HepG2 (cell line): ENCODE measurements at places on chromosomes 13 and 19.

DNA sequence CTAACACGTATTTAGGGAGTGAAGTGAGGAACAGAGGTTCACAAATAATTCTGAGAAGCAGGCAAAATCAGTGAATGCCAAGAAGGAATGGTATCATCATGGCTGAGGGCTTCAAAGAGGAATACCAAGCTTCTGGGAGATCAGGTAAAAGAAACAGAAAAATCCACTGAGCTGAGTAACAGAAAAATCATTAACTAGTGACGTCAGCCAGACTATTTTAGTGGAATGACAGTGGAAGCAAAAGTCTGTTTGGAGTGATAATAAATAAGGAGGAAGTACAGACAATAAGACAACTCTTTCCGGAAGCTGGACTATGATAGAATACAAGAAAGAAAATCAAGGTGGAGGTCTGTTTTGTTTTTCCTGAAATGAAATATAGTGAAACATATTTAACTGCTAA lies 83.5 kb downstream of the SACS start:
- DNase-seq = no peak

- DNase-seq = no peak
These were observed 421.6 kb upstream of the KLF12 start for GRCh38 chr13:74555651-74556420.

DNA sequence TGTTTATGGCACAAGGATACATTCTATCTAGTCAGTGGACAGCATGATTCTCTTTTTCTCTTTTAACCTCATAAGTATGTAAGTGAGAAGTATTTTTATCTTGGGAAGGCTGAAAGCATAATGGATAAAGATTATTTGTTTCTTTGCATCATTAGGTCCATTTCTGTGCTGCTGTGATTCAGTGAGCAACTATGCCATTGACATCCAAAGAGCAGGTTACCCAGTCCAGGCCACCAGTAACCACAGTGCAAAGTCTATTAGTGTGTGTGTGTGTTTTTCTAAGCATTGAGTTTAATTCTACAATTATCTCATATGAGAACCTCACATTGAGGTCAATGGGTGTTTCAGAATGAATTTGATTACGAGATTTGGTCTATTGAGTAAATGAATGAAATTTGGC lies 158.8 kb upstream of the DACH1 start:
- DNase-seq = no peak

- DNase-seq = no peak
These were observed 687.0 kb downstream of the EFNB2 start for GRCh38 chr13:105848494-105848893.

DNA sequence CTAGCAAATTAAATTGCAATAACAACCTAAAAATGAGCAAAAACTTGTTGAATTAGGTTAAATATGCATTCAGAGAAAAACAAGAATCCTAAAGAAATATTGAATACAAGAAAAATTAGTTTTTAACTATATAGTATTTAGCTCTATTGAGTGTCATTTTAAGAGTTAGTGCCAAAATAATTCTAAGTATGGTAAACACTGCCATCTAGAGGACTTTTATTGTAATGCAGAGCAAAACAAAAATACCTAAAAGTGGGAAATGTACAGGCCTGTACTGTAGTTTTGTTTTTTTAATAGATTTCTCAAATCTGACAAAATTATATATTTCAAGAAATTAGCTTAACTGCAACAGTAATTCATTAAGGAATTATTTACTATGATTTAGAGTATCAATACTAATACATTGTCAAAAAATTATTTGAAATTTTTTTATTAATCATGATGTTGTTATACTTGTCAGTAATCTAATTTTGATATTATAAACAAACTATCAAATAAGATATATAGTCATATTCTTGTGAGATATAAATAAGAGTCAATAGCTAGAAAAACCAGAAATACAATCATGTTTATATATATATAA lies 8.2 kb upstream of the PCDH9 start:
- peak; percentile 16 for DNase-seq

DNA sequence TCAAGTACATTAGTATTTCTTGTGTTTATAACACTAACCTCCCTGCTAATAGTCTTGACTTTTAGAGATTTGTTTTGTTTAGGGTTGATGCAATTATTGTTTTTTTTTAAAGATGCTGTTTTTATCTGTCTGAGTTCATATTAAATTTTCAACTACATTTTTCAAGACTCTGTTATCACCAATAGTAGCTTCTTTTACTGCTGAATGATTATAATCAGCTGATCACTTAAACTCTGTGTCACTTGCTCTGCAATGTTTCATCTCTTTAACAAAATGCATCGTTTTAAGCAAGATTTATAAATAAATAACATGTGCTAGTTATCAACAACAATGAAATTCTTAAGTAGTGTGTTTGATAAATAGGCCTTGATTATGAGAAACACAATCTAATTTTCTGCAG lies 920.9 kb upstream of the PCDH20 start:
- no peak for DNase-seq

- no peak for DNase-seq
These were observed 2.7 kb downstream of the CARM1 start for GRCh38 chr19:10874024-10874423.

GRCh38 chr19:31330761-31331160 lies 18.5 kb downstream of the TSHZ3 start:
- DNase-seq = no peak

GRCh38 chr19:47725759-47726401 lies 12.7 kb downstream of the EHD2 start:
- DNase-seq = no peak

DNA sequence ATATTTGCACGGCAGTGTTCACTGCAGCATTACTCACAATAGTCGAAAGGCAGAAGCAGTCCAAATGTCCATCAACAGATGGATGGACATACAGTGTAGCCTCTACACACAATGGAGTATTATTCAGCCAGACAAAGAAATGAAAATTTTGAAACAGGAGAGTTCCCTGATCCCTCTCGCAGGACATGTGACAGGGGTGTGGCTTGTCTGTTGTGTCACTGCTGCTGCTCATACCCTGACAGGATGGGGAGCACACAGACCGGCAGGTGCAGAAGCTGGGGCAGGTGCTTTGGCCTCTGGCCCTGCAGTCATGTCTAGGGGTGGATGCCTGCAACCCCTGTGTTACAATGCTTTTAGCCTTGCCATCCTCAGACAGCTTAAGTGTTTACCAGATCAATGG lies 204.3 kb downstream of the EFNB2 start:
- no peak for DNase-seq

GRCh38 chr19:42140125-42140754 lies 8.0 kb upstream of the POU2F2 start:
- peak; percentile 31 for DNase-seq

DNA sequence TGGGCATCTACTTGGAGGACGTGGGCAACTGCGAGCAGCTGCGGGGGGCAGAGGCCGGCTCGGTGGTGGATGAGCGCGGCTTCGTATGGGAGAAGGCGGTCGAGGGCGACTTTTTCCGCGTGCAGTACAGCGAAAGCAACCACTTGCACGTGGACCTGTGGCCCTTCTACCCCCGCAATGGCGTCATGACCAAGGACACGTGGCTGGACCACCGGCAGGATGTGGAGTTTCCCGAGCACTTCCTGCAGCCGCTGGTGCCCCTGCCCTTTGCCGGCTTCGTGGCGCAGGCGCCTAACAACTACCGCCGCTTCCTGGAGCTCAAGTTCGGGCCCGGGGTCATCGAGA lies 10.3 kb upstream of the STRN4 start:
- no peak for DNase-seq

DNA sequence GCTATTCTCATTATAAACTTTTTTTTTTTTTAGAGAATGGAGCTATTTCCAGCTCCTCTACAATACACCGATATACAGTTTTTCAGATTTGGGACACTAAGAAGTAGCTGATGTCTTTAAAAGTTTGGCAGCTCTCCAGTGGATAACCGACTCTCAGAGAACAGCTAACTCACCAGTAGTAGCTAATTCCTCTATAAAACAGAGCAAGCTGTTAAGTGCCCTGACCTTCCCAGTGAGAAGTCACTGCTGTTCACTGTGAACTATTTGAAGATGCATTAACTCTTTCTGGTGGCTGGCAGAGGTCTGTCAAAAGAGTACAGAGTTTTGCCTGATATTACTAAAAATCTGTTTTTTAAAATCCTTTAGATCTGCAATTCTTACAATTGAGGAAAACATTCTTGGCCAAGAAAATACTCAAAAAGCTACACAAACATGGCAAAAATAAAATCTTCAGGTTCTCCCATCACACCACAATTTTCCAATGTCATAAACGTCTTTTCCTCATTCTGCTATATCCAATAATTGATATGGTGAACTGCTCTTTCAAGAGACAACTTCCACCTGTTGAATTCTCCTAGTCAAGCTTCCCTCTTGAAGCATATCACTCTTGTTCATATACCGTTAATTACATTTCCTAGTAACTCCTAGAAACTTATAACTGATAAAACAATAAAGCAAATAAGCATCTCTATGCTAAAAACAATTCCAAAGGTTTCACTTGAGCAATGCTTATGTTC lies 44.2 kb downstream of the TBC1D4 start:
- DNase-seq = no peak

- DNase-seq = no peak
These were observed 11.4 kb upstream of the PEPD start for GRCh38 chr19:33532859-33533460.

GRCh38 chr13:21435687-21436151 lies 23.4 kb downstream of the ZDHHC20 start:
- DNase-seq = peak; percentile 71

DNA sequence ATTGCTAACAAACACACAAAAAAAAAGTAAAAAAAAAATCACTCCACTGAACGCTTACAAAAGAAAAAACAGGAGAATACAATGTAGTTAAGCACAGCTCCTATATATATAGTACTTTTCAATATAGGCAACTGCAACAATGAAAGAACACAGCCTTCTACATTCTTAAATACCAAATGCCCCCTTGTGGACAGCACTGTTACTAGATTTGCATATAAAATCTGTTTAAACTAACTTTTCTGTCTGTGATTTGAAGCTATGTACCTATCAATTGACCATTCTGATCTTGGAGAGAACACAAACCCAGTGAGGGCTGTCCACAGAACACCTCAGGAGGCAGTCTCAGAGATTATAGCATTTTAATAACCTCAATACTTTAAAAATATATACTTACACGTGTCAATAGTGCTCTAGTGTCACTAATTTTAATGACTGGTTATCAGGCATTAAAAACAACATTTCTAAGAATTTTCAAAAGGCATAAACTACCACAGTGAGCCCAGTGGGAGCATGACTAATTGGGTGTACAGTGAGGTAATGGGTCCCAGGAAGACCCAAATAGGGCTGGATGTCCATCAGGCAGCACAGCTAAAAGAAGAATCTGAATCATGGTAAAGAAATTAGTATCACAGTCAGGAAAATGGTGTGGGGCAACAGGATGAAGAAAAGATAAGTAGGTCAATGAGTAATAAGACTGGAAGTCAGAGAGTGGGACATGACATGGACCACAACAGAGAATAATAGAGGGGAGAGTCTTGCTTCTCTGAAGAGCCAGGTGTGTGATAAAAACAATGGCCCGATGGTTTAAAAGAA lies 22.2 kb downstream of the CCDC169 start:
- peak; percentile 50 for DNase-seq

DNA sequence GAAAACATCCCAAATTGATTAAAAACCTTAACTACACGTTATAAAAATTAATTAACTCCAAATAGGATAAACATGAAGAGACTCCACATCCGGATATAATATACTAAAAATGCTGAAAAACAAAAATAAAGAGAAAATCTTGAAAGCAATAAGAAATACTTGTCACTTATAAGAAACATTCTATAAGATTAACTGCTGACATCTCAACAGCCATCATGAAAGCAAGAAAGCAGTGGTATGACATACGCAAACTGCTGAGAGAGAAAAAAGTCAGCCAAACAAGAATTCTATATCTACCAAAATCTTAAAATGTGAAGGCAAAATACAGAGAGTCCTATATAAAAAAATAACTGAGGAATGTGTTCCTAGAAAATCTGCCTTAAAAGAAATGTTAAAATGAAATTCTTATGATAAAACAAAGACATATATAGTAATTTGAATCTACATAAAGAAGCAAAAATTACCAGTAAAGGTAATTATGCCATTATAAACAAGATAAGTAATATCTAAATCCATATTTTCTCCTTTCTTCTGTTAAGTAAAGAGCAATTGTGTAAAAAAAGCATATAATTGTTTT lies 1851.1 kb downstream of the PCDH9 start:
- DNase-seq = no peak

DNA sequence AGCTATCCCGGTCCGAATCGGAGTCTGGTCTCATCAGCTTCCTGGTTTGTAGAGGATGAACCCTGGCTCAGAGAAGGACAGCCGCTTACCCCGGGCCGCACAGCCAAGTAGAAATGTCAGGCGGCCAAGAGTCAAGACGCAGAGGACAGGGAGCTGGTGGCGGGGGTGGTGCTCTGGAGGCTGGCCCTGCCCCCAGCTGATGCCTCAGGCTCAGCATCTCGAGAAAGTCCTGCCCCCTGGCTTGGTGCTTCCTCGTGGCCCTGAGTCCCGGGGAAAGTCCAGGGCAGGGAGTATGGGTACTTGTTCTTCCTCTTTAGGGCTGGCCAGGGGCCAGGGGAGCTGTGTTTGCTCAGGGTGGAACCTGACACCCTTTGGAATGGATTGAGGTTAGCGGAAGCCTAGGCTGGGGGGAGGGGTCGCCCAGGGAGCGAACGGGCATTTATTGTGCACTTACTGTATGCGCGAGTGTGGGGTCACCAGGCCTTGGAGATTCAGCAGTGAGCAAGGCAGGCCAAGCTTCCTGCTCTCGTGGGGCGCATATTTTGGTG lies 2.2 kb downstream of the TJP3 start:
- peak; percentile 90 for DNase-seq

DNA sequence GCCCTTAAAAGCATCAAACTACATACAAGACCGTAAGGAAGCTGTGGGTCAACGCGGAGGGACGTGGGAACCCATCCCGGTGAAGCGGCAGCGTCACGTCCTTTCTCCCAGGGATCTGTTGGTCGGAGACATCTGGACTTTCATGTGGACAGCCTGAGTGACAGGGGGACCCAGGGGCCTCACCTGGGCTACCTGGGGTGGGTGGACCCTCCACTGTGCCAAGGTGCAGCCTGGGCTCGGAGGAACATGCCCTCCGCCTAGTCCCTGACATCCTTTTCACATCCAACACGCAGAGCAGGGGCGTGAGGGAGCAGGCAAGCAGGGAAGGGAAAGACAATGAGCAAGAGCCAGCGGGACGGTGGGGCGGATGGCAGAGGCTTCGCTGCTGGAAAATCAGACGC lies 13.8 kb upstream of the GARIN5A start:
- no peak for DNase-seq

- DNase-seq = no peak
These were observed 36.4 kb downstream of the PSG11 start for GRCh38 chr19:42989851-42990250.

- no peak for DNase-seq
These were observed 31.4 kb downstream of the CDADC1 start for GRCh38 chr13:49279112-49279511.
